ENCODE measurements at places on chromosomes 6 and 20. TPM values are rescaled to one million over a fixed set of nuclear protein-coding genes. Genes with fewer than 3 reads are reported as not detected.

DNA sequence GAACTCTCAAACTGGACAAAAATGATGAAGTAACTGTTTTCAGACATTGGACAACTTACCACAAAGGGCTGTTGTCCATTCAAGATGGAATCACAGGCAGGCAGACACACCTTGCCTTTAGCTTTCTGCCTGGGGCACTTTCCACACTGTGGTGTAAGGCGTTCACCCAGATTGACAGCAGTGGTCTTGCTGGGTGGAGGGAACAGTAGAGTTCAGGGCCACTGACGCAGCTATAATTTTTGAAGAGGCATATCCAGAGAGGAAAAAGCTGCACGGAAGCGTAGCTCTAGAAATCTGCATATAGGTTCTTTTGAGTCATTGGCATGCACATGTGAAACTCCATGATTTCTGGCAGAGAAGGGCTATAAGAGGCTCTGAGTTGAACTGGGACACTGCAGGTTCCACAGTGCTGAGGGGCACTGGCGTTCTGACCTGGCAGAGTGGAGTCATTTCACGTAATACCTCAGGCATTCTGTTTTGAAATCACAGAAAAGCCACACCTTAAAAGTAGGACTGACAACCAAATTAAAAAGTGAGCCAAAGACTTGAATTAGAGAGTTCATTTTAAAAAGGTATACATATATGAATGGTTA, 105.0 kb upstream of the EDN1 start:
- DNase-seq: no peak

DNA sequence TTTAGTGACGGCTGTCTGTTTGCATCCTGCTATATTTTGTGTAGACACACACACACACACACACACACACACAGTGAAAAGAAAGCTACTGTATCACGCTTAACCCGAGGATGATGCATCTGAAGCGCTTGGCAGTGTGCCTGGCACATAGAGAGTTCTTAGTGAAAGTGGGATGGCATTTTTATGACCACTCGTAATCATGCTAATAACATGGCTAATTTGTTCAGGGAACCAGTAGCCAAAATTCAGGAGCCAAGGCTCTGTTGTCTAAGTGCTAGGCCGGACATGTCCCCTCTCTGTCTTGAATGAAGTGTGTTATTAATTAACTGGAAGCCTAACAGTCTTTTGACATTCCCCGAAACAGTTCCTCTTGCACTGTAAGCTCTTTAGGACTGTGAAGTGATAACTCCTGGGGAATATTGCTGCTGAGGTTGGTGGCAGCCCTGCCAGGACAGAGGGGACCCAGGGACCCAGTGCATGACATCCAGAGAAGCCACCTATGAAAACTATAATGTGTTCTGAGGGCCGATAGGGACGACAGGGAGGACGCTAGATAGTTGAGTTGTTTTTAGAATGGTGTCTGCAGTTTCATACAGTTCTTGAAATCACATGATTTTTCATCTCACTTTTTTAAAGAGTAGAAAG, 45.0 kb upstream of the IRF4 start:
- no peak for DNase-seq

DNA sequence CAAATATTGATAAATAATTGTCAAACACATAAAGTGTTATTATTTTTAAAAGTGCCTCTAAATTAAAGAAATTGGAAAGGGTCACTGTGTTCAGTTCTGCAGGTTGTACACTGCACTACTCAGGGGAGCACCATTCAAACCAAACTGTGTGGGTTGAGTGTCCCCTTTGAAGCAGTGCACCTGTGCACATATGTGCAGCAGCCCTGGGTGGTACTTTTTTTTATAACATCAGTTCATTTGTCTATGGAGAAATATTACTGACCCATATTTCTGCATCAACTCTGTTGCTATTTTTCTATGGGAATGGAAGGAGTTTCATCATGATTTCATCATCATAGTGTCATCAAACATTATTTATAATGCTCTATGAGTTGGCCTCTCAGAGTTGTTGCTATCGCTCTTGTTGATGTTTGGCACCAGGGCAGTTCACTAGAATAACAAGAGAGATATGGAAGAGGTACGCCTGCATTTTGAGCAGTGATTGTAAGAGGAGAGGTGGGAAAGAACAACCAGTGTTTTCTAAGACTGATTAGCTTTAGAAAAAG, 457.6 kb downstream of the TFAP2A start:
- no peak for DNase-seq

DNA sequence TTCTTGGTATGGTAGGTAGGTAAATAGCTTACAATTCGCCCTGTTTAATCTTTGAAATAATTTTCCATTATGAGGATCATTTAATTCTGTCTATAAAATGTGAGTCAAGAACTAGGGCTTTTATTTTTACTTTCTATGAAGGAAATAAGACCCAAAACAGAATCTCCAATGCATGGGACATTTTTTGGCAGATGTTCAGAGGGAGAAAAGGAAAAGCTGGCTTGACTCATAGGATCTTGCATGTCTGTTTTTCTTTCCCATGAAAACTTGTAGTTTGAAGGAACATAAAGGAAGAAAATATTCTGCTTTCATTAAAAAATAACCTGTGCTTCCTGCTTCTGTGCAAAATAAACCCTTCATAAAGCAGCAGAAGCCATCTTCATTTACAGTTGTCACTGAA, 143.1 kb upstream of the INSM1 start:
- no peak for DNase-seq

GRCh38 chr6:16825784-16826183, 64.5 kb upstream of the ATXN1 start:
- DNase-seq: no peak

DNA sequence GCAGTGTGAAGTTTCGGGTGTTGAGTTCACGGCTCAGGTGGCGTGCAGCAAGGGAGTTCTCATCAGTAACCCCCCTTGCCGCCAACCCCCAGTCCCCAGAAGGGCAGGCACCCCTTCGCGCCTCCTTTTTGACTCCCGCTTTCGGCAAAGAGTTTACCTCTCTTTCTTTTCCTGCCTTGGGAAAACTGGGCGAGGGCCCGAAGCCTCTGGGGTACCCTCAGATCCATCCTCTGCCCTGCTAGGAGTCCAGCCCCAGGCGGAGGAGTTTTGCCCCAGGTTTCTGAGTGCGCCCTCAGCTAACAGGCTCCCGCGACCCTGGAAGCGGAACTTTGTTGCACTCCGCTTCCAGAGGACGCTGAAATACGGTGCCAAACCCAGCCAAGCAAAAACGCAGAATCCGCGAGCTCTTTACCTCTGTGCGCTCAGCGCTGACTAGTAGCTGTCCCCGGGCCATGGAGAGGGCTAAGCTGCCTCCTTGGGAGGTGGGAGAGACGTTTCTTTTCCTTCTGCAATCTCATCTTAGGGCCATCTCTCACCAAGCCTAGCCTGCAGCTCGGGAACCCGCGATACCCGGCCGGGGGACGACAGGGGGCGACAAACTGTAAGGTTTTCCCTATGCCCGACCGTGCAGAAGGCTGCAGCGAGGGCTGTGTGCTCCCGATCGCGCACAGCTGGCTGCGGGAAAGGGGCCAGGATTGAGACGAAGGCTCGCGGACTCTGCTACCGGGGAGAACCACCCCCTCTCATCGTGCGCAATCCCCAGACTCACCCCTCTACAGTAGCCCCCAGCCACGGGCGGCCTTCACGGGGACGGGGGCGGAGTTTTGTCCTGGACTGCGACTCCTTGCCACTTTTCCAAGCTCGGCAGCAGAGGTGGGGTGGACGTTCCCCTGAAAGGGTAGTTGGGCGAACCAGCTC, 2.7 kb upstream of the PAX1 start:
- DNase-seq: peak; percentile 52

GRCh38 chr20:18904624-18905023, 91.0 kb downstream of the SCP2D1 start:
- DNase-seq: no peak

DNA sequence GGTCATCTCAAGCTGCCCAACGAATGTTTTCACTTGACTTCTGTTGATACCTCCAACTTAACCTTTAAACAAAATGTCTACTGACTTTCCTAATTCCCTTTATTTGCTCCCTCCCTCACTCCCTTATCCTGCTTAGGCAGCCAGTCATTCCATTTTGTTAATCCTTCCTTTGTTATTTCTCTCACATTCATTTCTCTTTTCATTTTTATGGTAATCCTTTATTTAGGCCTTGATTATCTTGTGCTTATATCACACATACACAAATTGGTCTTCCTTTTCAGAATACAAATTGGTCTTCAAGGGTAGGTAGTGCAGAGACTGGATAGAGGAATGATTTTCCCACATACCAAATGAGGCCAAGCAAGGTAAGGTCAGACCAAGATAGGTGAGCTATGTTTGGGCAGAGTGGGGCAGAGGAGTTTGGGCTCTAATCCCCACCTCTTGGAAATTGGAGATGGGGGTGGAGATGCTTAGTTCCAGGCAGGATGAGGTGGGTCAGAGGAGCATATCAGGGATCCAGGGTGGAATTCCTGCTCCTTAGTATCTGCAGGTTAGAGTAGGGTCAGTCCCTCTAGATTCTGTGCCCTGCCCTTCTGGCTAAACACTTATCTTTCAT, 2.0 kb upstream of the SPACA1 start:
- no peak for DNase-seq

ZNF184 gene
- total RNA-seq: 13.1 TPM

DNA sequence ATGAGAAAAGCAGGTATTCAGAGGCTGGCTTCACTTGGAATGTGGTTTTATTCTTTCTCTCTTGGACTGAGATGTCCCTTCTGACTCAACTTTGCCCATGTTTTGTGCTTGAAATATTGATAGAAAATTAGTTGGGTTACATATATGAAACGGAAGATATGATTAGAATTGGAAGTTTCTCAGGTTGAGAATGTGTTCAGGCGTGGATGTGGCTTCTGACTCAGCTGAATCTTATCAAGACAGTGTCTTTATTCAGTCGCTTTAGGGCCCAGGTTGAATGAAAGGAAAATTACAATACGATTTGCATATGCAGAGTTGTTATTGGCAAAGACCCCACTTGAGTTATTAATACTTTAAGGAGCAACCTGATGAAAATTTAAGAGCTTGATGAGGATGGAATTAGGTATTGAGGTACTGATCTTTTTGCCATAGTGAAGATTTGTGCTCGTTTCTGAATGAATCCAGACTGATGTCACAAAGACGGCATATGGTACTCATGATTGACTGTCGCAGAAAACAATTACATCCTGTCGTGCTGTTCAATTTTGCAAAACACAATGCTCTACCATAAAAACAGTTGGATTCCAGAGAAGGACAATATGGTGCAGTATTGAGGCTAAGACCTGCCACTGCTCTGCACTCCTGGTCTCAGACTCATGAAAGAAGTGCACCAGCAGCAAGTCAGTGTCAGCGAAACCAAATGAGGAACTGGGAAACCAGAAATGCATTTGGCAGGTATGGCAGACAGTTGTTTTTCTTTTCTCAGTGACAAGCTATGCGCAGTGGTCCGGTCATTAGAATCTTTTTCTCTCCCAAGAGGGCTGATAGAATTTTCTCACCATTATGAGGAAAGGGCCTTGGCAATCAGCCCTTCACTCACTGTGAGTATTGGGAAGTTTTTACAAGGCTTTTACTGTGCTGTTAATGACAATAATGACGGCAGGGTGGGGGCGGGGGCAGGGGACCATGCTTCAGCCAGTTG, 158.3 kb downstream of the DOK5 start:
- no peak for DNase-seq

DNA sequence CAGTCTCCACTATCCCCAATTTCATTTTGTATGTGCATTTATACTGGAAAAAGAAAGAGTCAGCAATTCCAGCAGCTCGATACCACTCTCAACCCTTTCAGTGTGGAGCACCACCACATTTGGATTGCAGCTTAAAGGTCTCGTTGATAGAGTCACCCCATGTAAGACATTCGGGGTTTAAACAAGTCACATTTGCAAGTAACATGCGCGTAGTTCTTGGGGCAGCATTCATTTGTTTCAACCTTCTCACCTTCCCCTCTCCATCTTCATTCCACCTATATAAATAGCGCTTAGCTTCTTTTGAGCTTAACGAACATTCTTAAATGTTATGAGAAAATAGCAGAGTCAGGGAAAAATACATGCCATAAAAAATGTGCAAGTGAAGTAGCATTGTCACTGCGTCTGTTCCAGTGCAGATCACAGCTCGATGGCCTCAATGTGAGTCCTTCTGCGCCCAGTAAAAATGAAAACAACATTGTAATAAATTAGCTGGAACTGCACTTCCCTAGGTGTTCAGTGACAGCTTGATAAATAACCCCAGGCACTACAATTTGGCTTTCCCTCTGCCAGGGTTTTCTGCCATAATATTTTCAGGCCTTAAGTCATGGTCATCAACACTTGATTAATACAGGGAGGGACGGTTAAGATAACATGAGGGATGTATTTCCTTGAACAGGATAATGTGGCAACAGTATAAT, 737.8 kb upstream of the NRSN1 start:
- no peak for DNase-seq

- DNase-seq: no peak
These were observed 103.0 kb upstream of the FOXQ1 start for GRCh38 chr6:1208876-1209275.

DNA sequence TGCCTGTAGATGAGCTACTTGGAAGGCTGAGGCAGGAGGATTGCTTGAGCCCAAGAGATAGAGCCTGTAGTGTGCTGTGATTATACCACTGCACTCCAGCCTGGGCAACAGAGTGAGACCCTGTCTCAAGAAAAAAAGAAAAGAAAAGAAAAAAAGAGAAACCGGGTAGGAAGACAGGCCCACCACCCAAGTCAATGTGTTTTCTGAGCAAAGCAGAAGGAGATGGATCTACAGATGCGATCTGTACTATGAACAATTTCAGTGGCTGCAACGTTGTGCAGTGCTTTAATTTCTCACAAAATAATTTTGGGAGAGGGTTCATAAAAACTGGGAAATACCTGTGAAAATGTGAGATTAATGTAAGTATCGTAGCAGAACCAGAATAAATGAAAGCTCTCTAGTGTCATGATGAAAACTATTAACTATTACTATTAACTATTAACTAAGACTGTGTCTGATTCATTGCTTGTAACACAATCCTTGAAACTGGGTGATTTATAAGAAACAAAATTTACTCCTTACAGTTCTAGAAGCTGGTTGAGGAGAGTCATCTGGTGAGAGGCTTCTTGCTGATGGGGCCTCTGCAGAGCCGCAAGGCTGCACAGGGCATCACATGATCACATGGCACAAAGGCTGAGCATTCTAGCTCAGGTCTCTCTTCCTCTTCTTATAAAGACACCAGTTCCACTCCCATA, 233.1 kb upstream of the ZNF217 start:
- DNase-seq: no peak

DNA sequence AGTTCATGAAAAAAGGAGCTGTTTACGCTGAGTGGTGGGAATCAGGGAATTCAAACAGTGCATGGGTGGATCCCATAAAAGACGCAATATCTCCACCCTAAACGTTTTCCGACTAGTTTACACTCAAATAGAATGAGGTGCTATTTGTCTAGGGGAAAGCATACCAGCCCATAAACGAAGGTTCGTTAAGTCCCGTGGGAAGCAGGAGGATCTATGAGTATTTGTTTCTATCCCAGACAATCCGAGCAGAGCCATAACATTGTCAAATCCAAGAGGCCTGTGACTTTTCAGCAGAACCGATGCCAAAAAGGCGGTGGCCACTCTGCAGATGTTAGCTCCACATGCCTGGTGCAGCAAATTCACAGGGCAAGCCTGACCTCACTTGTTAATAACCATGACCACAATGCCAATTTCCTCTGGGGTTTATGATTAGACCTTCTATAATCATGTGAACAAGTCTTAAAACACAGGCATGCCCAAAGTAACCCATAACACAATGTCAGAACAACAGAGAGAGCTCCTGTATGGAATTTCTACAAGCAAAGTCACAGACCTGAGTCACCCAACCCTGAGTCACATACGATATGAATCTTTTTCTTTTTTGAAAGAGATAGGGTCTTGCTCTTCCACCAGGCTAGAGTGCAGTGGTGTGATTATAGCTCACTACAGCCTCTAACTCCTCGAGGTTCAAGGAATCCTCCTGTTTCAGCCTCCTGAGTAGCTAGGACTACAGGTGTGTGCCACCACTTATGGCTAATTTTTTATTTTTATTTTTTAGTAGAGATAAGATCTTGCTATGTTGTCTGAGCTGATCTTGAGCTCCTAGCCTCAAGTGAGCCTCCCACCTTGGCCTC, 123.3 kb downstream of the KIF13A start:
- no peak for DNase-seq
